Neural crest cell (in vitro differentiated cells): ENCODE measurements at places on chromosomes 6 and 20.

DNA sequence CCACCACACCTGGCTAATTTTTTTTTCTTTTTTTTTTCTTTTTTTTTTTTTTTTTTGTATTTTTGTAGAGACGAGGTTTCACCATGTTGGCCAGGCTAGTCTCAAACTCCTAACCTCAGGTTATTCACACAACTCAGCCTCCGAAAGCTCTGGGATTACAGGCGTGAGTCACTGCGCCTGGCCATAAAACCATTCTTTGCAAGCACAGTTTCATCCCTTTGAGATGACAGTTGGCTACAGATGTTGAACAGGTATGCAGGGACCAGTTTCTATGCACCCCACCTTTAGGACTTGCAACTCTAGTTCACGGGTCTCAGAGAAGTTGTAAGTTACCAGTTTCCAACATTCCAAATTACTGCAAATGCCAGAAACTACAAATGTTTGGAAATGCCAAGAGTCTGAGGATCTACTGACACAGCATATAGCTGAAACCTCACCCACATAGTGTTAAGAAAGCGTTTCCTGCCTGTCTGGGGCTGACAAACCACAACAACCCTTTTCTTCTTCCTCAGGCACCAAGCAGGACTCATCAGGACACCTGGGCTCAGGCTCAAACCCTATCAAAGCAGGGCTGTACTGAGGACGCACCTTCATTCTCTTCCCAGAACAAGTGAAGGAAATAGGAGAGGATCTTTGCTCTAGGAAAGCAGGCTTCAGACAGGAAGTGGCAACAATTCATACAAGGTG is 22.9 kb downstream of the ARHGAP18 start:
- no peak for DNase-seq
- H3K27me3 ChIP-seq: no peaks in the 10 kb centered on the region
- no peaks in the 10 kb centered on the region for H3K36me3 ChIP-seq
- H3K4me1 ChIP-seq: peaks cover 12% of the 10 kb centered on the region
- H3K27ac ChIP-seq: no peak overlapping the region

DNA sequence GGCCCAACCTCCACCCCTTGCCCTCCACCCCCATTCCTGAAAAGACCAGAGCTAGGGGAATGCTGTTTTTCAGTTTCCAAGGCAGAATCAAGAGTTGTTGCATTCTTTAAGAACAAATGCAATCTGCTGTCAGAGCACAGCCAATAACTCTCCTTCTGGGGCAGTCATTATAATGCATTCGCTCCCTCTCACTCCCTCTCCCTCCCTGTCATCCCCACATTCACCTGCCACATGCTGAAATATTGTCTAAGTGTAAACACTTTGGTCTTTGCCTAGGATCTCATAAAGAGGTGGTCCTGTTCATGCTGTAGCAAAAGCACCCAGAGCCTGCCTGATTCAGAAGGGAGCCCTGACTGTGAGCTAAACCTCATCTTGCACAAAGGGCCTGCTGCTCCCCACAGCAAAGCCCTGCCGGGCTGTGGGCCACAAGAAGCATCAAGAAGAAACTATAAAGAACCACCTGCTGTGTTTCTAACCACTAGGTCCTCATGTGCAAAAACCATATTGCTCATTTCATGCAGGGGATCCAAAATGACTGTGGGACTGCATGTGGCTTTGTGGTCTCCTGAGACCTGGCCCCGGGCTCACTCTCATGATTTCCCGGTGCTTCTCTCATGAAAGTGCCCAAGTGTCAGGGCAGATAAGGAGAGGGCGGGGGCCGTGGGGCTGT is 85.6 kb downstream of the GPR6 start:
- DNase-seq: no peak
- H3K4me1 ChIP-seq: peaks cover 20% of the 10 kb centered on the region
- H3K36me3 ChIP-seq: no peaks in the 10 kb centered on the region
- no peak overlapping the region for H3K4me3 ChIP-seq
- H3K27ac ChIP-seq: no peak overlapping the region
- peaks cover 15% of the 10 kb centered on the region for H3K27me3 ChIP-seq

GRCh38 chr20:15756754-15757115 is 816.5 kb downstream of the KIF16B start:
- H3K27me3 ChIP-seq: no peaks in the 10 kb centered on the region
- no peak overlapping the region for H3K4me3 ChIP-seq
- peaks cover 16% of the 10 kb centered on the region for H3K4me1 ChIP-seq
- no peaks in the 10 kb centered on the region for H3K36me3 ChIP-seq

DNA sequence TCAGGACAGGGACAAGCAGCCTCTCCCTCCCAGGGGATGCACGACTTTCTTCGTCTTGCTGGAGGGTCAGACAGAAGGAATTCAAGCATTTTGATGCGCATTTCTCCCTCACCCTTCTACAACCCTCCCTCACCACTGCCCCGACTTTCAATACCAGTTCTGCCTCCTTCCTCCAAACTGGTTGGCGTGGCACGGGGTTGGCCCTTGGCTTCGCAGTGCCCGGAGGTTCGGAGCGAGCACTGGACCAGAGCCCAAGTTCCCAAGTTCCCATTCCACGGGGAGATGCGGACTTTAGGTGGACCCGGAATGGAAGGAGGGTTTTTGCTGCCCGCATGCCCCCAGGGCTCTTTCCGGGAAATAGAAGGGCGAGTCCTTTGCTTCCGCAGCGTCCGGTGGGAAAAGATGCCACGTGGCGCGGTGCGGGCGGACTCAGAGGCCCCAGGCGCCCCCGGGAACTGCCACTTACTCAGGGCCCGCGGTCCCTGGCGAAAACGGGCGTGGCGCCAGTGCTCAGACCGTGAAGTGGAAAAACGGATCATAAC is 8.0 kb upstream of the LAMP5 start:
- no peak overlapping the region for H3K4me3 ChIP-seq
- H3K4me1 ChIP-seq: no peaks in the 10 kb centered on the region
- H3K36me3 ChIP-seq: no peaks in the 10 kb centered on the region
- DNase-seq: no peak
- peaks cover 75% of the 10 kb centered on the region for H3K27me3 ChIP-seq

- peaks cover 29% of the 10 kb centered on the region for H3K4me1 ChIP-seq
- H3K4me3 ChIP-seq: no peak overlapping the region
- H3K27ac ChIP-seq: no peak overlapping the region
These were observed 453.8 kb upstream of the POU3F2 start for GRCh38 chr6:98380589-98380988.

GRCh38 chr6:164166515-164166914 is 752.0 kb downstream of the QKI start:
- no peak overlapping the region for H3K27ac ChIP-seq
- DNase-seq: no peak
- H3K4me1 ChIP-seq: peaks cover 30% of the 10 kb centered on the region
- peaks cover 14% of the 10 kb centered on the region for H3K36me3 ChIP-seq
- H3K4me3 ChIP-seq: no peak overlapping the region
- H3K27me3 ChIP-seq: no peaks in the 10 kb centered on the region

GRCh38 chr6:168192195-168192900 is 113.3 kb upstream of the FRMD1 start:
- DNase-seq: no peak
- no peak overlapping the region for H3K4me3 ChIP-seq
- H3K27me3 ChIP-seq: peaks cover 2% of the 10 kb centered on the region
- peaks cover 36% of the 10 kb centered on the region for H3K4me1 ChIP-seq

DNA sequence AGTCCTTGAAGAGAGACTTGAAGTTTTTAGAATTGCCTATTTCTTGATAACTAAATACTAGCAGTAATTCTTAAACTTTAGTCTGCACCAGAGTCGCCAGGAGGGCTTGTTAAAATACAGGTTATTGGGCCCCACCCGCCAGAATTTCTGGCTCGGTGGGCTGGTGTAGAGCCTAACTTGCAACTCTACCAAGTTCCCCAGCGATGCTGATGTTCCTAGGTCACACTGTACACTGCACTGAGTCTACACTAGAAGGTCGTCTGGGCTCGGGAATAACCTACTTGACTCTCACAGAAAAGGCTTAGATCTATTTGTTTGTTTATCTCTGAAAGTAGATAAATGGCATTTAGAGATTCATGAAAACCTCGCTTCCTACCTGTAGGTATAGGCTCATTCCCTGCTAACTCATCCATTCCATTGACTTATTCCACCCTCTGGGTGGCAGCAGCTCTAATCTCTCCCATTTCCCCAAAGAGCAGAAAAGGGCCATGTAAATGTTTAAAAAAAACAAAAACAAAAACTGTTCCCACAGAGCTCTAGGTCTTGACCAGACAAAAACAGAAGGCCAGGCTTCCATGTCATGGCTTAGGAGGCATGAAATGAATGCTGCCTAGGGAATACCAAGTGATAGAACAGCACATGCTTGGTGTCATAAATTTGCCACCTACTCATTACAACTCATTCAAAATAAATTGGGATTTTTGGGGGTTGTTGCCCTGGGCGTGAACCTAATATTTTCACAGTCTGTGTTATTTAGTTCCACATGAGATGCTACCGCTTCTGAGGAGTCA is 292.1 kb downstream of the ADGB start:
- H3K36me3 ChIP-seq: no peaks in the 10 kb centered on the region
- no peak overlapping the region for H3K4me3 ChIP-seq
- H3K27me3 ChIP-seq: no peaks in the 10 kb centered on the region
- peaks cover 3% of the 10 kb centered on the region for H3K4me1 ChIP-seq

DNA sequence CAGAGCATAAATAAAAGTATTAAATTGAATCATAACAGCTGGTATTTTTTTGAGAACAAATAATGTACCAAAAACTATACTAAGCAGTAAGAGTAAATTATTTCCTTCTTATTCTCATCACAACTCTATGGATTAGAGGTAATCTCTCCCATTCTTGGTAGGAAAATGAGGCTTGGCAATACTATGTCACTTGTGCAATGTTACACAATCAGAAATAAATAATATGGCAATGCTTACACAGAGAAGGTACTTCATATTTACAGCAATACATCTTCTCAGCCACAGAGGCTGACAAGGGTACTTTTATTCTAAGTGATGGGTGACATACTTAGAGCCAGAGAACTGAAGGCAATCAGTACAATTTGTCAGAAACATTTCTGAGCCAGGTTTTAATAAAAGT is 3.9 kb downstream of the DST start:
- no peaks in the 10 kb centered on the region for H3K27me3 ChIP-seq
- no peak overlapping the region for H3K27ac ChIP-seq
- no peaks in the 10 kb centered on the region for H3K4me1 ChIP-seq
- DNase-seq: no peak

- H3K27me3 ChIP-seq: no peaks in the 10 kb centered on the region
- peaks cover 6% of the 10 kb centered on the region for H3K36me3 ChIP-seq
- H3K4me3 ChIP-seq: no peak overlapping the region
- no peak for DNase-seq
- no peak overlapping the region for H3K27ac ChIP-seq
These were observed 681.2 kb downstream of the HDGFL1 start for GRCh38 chr6:23250556-23250955.

DNA sequence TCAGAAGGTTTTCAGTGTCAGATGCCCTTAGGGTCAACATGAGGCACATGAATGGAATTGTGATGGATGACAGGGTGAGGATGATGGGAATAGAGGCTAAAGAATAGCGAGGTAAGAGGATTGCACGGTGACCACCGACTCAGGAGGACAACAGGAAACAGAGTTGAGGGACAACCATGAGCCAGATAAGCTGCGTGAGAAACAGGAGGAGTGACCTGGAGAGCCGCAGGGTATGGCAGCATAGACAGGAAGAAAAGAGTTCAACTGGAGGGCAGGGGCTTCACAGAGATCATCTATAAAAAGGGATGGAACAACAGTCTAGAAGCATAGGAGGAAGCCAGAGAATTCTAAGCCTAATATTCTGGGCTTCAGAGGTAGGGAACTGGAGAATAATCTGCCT is 84.7 kb upstream of the ENPP5 start:
- H3K27me3 ChIP-seq: no peaks in the 10 kb centered on the region
- no peak overlapping the region for H3K4me3 ChIP-seq
- H3K4me1 ChIP-seq: no peaks in the 10 kb centered on the region
- H3K36me3 ChIP-seq: no peaks in the 10 kb centered on the region
- DNase-seq: no peak

DNA sequence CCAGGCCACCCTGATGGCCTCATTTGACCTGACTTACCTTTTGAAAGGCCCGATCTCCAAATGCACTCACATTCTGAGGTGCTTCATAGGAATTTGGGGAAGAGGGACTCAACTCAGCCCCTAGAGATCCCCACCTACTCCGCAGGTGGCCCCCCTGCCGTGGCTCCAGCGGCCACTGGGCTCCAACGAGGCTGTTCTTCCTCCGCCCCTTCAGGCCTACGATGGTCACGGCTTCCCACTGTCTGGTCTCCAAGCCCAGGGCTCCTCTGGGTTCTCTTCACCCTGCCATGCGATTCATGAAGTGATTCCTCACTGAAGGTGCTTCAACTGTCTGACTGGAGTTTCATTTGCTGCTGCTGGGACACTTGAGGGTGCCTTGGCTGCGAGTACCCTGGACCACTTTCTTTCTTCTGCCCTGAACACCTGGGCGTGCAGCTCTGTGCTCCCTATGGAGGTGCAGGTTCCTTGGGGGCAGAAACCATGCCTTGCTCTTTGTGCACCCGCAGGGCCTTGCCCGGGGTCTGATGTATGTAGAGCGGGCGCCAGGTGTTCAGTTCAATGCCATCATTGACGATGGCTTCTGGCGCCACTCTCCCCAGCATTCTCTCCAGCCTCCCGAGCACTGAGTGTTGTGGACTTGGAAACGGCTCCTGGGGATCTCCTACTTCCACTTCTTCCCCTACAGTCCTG is 10.0 kb upstream of the DUSP22 start:
- DNase-seq: no peak
- H3K27ac ChIP-seq: no peak overlapping the region
- H3K4me1 ChIP-seq: no peaks in the 10 kb centered on the region

GRCh38 chr20:18669241-18670019 is 81.6 kb downstream of the DTD1 start:
- H3K4me1 ChIP-seq: peaks cover 12% of the 10 kb centered on the region
- no peaks in the 10 kb centered on the region for H3K27me3 ChIP-seq
- no peak for DNase-seq
- H3K36me3 ChIP-seq: peaks cover 4% of the 10 kb centered on the region
- no peak overlapping the region for H3K4me3 ChIP-seq
- no peak overlapping the region for H3K27ac ChIP-seq

- H3K4me1 ChIP-seq: peaks cover 46% of the 10 kb centered on the region
- DNase-seq: no peak
- H3K27ac ChIP-seq: peak overlapping the region; percentile 32
- H3K36me3 ChIP-seq: no peaks in the 10 kb centered on the region
These were observed 162.4 kb upstream of the QKI start for GRCh38 chr6:163252061-163252591.

DNA sequence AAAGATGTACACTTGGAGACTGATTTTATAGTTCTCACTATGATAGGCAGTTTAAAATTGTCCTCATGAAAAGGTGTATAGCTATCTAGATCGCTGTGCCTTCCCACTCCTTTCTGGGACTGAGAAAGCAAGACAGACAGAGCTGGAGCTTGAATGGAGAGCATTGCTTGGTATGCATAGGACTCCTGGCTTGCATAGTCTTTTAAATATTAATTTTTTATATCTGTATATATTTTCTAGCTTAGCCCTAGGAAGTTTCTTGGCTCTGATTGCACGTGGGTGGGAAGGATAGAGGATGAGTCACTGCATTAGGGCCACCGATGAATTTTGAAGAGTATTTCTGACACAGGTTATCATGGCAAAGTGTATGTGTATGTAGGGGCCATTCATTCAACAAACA is 150.0 kb upstream of the SPACA1 start:
- DNase-seq: no peak
- H3K36me3 ChIP-seq: no peaks in the 10 kb centered on the region
- H3K4me1 ChIP-seq: peaks cover 3% of the 10 kb centered on the region
- no peak overlapping the region for H3K4me3 ChIP-seq
- no peaks in the 10 kb centered on the region for H3K27me3 ChIP-seq
